ENCODE measurements at places on chromosomes 13 and 19.

DNA sequence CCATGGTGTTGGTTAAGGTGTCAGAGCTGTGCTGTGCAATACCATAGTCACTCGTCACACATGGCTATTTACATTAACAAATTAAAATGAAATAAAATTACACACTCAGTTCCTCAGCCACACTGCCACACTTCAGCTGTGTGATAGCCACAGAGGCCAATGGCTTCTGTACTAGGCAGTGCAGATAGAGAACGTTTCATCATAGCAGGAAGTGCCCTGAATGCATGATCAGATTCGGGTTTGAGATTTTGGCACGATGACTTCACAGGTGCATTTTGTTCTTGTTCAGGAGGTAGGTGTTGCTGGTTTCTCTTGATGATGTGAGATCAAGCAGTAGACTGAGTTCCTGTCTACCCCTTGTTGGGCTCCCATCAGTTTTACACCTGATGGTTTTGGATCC is 6.5 kb downstream of the ARMC6 start:
- DNase-seq, result no peak

GRCh38 chr19:29893606-29894284 is 48.3 kb upstream of the URI1 start:
- DNase-seq, result no peak

GRCh38 chr19:50331221-50331993 is 2.2 kb upstream of the KCNC3 start:
- peak; percentile 90 for DNase-seq

DNA sequence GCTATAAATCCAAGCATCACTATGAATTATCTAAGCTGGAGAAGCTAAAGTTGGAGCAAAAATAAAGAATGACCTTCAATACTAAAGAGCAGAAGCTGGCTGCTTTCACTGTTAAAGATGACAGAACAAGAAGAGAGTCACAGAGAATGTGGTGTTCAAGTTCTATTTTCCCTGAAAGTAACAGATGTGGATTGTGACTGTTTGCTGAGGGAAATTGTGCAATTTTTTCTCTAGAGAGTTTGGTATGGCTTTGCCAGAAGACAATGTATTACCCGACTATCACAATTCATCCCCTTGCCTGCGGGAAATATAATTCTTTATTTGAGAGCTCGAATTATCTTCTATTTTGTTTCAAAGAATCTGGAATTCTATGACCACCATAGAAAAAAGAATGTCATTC is 83.1 kb downstream of the TNFSF13B start:
- no peak for DNase-seq

GRCh38 chr19:48818234-48818820 is 7.5 kb upstream of the BCAT2 start:
- no peak for DNase-seq

DNA sequence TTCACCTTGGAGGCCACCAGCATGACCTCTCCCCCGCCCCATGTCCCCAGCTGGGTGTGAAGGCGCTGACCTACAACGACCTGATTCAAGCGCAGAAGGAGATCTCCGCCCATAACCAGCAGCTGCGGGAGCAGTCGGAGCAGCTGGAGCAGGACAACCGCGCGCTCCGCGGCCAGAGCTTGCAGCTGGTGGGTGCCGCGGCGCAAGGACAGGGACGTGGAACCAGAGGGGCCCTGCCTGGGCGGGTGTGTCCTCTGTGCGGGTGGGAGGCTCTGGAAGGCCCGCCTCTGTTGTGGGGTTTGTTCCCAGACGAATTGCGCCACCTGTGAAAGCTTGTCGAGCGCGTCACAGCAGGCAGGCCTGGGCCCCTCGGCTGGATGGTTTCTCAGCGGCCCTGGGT is 22.3 kb downstream of the PLEKHJ1 start:
- DNase-seq, result no peak

DNA sequence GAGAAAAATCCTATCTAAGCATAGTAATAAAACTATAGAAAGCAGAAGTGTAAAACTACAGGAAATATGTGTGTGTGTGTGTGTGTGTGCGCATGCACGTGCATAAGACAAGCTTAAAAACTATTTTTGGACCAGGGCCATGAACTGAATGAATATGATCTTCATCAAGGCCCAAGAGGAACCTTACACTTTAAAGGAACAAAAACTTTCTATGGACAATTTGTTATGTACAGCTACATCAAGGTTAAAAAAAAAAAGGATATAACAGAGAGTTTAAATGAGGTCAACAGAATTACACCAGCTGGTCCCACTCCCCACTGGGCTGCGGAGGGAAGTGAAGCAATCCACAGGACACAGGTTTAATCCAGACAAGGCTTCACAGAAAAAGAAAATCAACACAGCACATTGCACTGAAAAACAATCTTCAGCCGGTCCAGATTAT is 151.1 kb downstream of the LHFPL6 start:
- DNase-seq, result no peak

DNA sequence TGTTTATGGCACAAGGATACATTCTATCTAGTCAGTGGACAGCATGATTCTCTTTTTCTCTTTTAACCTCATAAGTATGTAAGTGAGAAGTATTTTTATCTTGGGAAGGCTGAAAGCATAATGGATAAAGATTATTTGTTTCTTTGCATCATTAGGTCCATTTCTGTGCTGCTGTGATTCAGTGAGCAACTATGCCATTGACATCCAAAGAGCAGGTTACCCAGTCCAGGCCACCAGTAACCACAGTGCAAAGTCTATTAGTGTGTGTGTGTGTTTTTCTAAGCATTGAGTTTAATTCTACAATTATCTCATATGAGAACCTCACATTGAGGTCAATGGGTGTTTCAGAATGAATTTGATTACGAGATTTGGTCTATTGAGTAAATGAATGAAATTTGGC is 158.8 kb upstream of the DACH1 start:
- DNase-seq, result no peak

DNA sequence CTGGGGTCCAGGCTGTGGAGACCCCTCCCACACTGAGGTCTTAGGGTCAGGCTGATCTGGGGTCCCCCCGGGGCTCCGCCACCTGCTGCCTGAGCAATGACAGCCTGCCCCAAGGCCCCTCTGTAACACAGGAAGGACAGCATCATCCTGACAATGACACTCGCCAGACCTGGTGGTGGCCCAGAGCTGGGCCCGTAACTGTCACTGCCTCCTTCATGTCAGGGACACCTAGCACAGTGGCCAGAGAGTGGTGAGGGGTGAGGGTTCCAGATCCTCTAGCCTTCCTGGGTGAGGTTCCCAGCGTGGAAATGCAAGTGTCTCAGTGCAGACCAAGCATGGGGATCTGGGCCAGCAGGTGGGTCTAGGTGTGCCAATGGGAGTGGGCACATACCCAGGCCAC is 27.8 kb downstream of the OPA3 start:
- no peak for DNase-seq

DNA sequence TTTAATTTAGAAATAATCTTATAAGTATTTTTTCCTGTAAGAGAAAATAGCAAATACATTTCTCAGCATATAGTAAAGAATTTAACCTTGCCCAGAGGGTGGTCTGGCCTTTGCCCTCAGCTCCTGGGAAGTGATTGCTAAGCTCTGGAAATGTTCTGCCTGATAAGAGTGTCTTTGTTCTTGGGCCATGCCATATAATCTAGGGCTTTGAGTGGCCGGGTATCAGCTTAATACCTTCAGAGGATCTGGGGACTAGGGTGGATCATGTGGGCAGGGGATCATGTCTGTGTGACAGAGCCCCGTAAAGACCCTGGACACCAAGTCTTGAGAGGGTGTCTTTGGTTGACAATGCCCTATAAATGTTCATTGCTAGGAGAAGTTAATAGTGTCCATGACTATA is 1032.4 kb upstream of the MIR17HG start:
- peak; percentile 88 for DNase-seq

- DNase-seq, result no peak
These were observed 337.6 kb upstream of the SLITRK5 start for GRCh38 chr13:87333599-87333998.

- DNase-seq, result peak; percentile 68
These were observed 109.5 kb downstream of the KCNRG start for GRCh38 chr13:50124536-50125303.

DNA sequence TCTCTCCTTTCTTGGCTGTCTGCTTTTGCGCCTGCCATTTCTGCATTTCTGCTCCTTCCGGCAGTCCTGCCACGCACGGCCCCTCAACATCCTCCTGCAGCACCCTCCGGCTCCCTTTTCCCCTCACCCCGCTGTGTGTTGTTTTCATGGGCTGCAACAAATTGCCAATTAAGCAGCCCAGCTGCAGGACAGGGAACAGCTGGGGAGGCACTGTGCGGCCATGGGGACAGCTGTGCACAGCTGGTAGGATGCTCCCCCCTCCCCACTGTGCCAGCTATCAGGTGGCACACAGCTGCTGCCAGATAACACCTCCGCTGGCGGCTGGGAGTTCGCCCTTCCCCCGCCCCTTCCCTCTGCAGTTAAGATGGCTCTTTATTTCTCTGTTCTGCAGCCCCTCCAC is 25.4 kb downstream of the LYL1 start:
- no peak for DNase-seq

DNA sequence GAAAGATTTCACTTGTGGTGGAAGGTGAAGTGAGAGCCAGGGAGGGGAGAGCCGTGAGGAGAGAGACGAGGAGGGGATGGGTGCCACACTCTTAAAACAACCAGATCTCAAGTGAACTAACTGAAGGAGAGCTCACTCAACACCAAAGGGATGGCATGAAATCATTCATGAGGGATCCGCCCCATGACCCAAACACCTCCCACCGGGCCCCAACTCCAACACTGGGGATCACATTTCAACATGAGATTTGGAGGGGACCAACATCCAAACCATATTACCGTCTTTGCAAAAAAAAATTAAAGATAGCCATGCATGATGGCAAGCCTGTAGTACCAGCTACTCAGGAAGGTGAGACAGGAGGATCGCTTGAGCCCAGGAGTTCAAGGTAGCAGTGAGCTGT is 34.9 kb upstream of the POP4 start:
- no peak for DNase-seq

GRCh38 chr13:31968473-31968872 is 63.1 kb upstream of the FRY start:
- DNase-seq, result no peak
